Effector memory CD4-positive, alpha-beta T cell (primary cell): ENCODE measurements at places on chromosomes 16 and 17.
A peak's percentile ranks its signal among the peaks of the same experiment; 100 is the strongest.

- DNase-seq, result no peak
Measured at GRCh38 chr17:37293770-37294169, 82.0 kb upstream of the C17orf78 start.

DNA sequence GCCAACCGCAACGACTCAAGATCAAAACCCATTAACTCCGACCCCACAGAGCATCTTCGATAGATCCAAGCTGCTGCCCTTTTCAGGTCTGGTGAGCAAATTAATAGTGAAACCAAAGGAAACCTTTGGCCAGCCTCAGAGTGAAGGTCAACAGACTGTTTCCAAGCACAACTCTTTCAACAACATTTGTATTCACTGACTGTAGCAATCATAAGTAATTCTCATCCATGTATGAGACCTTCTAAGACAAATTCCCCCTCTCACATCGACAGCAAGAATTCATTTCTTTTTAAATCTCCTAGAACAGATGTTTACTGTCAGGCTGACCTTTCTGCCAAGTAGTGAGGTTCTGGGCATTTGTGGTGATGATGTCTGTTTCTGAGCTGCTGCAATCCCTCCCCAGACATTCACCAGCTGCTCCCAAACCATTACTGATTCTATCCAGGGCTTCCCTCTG lies 64.2 kb downstream of the SLC39A11 start:
- DNase-seq, result no peak

- DNase-seq, result no peak
Measured at GRCh38 chr17:11871773-11872172, 125.5 kb downstream of the ZNF18 start.

GRCh38 chr16:13923703-13924298 lies 3.8 kb downstream of the ERCC4 start:
- DNase-seq, result no peak

- no peak for DNase-seq
Measured at GRCh38 chr16:88783391-88784073, 1.5 kb downstream of the PIEZO1 start.

DNA sequence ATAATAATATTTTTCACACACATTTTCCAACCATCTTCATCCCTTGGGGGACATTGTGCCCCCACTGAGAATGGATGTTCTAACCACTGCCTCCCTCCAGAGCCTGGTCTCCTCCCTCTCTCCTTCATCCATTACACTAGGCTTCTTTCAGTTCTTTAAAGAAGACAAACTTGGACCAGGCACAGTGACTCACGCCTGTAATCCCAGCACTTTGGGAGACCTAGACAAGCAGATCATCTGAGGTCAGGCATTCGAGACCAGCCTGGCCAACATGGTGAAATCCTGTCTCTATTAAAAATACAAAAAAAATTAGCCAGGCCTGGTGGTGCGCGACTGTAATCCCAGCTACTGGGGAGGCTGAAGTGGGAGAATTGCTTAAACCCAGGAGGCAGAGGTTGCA lies 6.5 kb downstream of the ALOX15 start:
- no peak for DNase-seq

DNA sequence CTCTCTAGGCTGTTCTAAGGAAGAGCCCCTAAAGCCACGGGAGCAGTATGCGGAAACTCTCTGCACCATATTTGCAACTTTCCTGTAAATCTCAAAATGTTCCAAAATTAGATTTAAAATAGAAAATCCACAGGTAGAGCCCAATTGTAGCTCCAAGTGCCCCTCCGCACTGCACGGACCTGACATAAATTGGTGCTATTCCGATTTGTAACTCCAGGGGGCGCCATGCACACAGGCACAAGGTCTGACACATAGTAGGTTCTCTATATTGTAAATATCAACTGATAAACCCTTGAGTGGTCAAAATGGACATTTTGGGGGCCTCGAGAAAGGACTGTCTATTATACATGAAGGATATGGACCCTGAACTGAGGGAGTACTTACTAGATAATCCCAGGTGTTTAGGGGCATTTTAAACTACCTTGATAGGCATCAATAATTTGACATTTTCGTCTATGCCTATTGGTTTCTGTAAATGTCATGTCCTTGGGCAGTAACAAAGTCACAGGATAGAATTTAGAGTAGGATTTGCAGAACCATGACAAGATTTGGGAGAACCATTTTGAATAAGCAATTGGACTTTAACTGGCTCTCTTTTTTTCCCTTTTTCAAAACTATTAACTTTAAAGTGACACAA lies 36.6 kb upstream of the TMEM132E start:
- peak; percentile 2 for DNase-seq

DNA sequence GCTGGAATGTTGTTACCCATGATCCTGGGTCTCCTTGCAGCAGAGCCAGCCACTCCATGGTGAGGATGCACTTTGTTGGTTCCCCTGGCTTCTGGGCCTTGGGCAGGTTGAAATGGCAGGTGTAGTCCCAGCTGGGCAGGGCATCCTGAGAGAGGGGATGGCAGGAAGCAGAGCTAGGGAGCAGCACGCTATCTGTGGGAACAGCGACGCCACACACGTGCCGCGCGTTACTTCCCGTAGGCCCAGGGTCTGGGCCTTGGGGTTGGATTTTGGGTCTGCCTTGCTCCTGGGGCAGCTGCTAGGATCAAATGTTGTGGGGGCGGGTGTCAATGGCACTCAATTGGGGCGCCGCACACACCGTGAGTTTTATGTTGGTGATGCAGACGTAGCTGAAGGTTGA lies 368.0 kb downstream of the CPPED1 start:
- no peak for DNase-seq

GRCh38 chr17:82055965-82056728 lies 4.4 kb downstream of the GPS1 start:
- DNase-seq, result no peak

DNA sequence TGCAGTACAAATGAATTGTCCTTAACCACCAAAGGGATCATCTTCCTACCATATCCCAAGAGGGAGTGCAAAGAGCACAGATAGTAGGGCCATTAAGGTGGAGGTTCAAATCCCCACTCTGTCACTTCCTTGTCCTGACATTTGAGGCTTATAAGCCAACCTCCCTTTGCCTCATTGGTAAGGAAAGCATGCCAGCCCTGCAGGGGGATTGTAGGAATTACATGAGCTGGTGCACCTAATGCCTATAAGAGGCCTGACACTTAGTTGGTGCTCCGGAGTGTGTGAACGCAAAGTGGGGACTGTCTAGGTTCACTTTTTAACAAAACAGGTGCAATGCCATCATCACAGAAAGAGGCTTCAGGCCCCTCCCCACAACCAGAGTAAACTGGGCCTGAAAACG lies 374.4 kb downstream of the SNX29 start:
- DNase-seq, result no peak

- DNase-seq, result no peak
Measured at GRCh38 chr16:23466162-23466885, 13.3 kb upstream of the COG7 start.

GRCh38 chr17:5669191-5669590 lies 84.9 kb upstream of the NLRP1 start:
- DNase-seq, result no peak

- DNase-seq, result no peak
Measured at GRCh38 chr16:15958703-15959348, 9.4 kb downstream of the ABCC1 start.

- no peak for DNase-seq
Measured at GRCh38 chr16:60304720-60305119, 1570.6 kb upstream of the GOT2 start.

GRCh38 chr16:1812732-1813163 lies 13.9 kb downstream of the HAGH start:
- DNase-seq, result no peak

- no peak for DNase-seq
Measured at GRCh38 chr17:60106340-60107059, 27.8 kb upstream of the HEATR6 start.

DNA sequence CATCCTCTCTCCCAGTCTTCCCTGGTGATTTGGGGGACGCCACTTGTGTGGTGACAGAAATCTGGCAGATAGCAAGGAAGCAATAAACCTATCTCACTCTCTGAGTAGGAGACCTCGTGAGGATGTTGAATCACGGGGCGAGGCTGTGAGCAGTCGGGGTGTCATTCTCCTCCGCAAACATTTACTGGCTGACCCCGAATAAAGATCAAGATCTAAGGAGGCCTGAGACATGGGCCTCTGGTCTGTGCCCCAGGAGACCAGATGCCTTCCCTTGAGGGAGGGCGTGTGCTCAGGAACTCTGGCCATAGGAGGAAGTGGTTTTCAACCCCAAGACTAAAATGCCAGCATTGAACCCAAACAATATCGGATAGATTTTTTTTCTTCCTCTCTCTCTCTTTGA lies 53.1 kb downstream of the FOXL1 start:
- DNase-seq, result no peak

- no peak for DNase-seq
Measured at GRCh38 chr17:56707312-56708219, 114.1 kb downstream of the NOG start.

GRCh38 chr17:77444984-77445759 lies 304.4 kb downstream of the SEC14L1 start:
- peak; percentile 84 for DNase-seq

DNA sequence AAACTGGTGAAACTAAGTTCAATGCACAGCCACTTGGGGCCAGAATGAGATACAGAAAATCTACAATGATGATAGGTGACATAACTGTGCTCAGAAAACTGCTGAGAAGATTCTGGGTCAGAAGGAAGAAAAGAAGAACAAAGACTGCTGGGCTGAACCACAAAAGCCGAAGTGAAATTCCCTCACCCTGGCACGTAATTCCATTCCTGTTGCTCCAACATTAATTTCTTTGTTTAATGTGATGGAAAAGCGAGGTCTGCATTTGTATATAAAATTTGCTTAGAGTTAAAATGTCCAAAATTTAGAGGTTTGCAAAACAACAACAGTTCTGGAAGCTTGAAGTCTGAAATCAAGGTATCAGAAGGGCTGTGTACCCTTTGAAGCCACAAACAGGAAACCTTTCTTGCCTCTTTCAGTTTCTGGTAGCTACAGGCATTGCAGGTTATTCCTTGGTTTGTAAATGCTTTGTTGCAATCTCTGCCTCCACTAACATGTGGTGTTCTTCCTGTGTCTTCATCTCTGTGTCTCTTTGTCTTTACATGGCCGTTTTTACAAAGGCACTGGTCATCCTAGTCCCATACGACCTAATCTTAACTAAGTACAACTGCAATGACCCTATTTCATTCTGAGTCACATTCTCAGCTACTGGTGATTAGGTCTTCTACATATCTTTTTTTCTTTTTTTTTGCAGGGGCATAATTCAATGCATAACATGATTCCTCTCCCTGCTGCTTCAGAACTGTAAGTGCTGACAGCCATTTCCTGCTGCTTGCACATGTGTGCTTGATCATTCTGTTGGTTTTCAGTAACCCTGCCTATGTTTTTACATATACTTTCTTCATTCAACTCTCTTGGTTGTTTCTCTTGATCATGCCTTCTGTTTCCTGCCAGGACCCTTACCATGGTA lies 603.0 kb upstream of the CDH8 start:
- DNase-seq, result no peak

DNA sequence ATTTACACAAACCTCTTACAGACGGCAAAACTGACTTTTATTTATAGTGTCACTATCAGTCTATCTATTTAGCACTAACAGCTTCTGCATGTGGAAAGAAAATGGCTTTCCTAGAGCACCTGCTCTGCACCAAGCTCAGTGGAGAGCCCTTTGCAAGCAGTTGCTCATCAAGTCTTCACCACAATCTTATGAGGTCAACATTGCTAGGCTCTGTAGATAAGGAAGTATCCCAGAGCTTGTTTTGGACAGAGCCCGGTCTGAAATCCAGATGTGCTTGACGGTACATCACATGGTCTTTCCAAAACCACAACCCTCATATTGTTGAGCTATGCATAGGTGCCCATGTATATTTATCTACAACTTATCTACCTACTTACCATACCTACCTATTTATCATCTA lies 572.7 kb upstream of the CDH5 start:
- no peak for DNase-seq

- no peak for DNase-seq
Measured at GRCh38 chr17:78423961-78424675, 45.7 kb downstream of the PGS1 start.

- no peak for DNase-seq
Measured at GRCh38 chr17:47732399-47733046, 513 bp upstream of the TBX21 start.

- DNase-seq, result no peak
Measured at GRCh38 chr16:51579652-51580360, 428.7 kb upstream of the SALL1 start.

- DNase-seq, result no peak
Measured at GRCh38 chr16:11016524-11016988, 72.2 kb downstream of the CLEC16A start.

DNA sequence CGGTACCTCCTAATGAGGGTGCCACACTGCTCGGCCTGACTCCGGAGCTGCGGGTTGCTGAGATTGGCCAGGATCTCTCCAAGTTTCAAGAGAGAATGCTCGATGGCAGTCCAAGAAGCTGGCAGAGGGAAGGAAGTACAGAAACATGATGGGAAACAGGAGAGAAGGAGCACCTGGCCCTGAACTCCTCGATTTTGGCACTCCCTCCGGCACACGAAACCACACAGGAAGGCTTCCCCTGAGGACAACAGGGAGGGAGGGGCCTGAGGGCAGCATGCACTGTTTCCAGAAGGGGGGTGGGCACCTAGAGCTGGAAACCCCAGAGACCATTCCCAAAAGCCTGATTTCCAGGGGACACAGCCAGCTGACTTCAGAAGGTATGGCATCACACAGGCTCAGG lies 18.1 kb downstream of the CSF3 start:
- no peak for DNase-seq

- DNase-seq, result no peak
Measured at GRCh38 chr16:51507286-51507685, 356.2 kb upstream of the SALL1 start.

- DNase-seq, result no peak
Measured at GRCh38 chr17:81832608-81833159, 407 bp downstream of the MCRIP1 start.

GRCh38 chr17:5510771-5511170 lies 24.4 kb downstream of the MIS12 start:
- DNase-seq, result no peak

DNA sequence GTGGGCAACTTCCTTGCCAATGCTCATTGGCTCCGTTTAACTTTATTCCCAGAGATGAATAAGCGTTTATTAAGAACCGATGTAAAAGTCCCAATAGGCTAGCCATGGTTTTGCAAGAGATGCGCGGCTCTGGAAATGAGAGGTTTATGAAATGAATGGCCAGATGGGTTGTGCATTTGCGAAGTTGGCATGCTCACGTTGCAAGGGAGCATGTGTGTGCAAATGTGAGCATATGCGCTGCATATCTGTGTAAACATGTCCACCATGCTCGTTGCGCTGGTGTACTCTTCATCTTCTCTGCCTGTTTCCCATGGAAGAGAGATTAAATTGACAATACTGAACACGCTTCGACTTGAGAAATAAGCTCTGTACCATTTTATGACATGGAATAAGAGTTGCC lies 848.6 kb upstream of the RBFOX1 start:
- DNase-seq, result no peak

GRCh38 chr16:29738514-29738913 lies 7.3 kb downstream of the C16orf54 start:
- DNase-seq, result peak; percentile 35
